ENCODE measurements at places on chromosomes 2 and 18. TPM values are rescaled to one million over a fixed set of nuclear protein-coding genes. Genes with fewer than 3 reads are reported as not detected.

- H3K27ac ChIP-seq = no peak overlapping the region
- no peak overlapping the region for H3K4me3 ChIP-seq
- no peaks in the 10 kb centered on the region for H3K27me3 ChIP-seq
- no peaks in the 10 kb centered on the region for H3K4me1 ChIP-seq
- no peaks in the 10 kb centered on the region for H3K36me3 ChIP-seq
Observed at GRCh38 chr2:2812117-2812516, 481.0 kb upstream of the MYT1L start.

Gene LYG1
- total RNA-seq = not detected

Gene KLHL41
- 2,008 TPM for total RNA-seq

DNA sequence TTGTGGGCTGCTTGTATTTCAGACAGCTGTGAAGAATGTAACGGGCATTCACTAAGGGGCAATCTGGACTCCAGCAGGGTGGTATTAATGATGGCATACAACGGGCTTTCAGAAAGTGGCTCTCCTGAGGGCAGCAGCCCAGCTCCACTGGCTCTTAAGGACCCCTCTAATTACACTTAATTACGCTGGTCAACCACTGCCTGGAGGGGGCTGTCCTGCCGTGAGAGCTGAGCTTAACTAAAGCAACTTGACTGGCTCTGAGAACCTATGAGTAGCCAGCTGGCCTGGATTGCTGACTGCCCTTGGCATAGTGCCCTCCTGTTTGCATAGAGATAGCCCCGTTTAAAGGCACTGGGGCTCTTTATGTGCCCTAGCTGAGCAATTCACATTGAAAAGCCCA, 3.8 kb downstream of the LIPG start:
- DNase-seq = no peak
- H3K4me1 ChIP-seq = peaks cover 33% of the 10 kb centered on the region
- H3K27ac ChIP-seq = no peak overlapping the region
- no peak overlapping the region for H3K4me3 ChIP-seq
- no peaks in the 10 kb centered on the region for H3K36me3 ChIP-seq

Gene B3GNT2
- 3.6 TPM for total RNA-seq

GRCh38 chr2:11056614-11057013, 98.7 kb upstream of the SLC66A3 start:
- H3K27me3 ChIP-seq = peaks cover 7% of the 10 kb centered on the region
- no peak overlapping the region for H3K27ac ChIP-seq
- H3K4me1 ChIP-seq = no peaks in the 10 kb centered on the region
- no peak overlapping the region for H3K4me3 ChIP-seq
- DNase-seq = no peak

DNA sequence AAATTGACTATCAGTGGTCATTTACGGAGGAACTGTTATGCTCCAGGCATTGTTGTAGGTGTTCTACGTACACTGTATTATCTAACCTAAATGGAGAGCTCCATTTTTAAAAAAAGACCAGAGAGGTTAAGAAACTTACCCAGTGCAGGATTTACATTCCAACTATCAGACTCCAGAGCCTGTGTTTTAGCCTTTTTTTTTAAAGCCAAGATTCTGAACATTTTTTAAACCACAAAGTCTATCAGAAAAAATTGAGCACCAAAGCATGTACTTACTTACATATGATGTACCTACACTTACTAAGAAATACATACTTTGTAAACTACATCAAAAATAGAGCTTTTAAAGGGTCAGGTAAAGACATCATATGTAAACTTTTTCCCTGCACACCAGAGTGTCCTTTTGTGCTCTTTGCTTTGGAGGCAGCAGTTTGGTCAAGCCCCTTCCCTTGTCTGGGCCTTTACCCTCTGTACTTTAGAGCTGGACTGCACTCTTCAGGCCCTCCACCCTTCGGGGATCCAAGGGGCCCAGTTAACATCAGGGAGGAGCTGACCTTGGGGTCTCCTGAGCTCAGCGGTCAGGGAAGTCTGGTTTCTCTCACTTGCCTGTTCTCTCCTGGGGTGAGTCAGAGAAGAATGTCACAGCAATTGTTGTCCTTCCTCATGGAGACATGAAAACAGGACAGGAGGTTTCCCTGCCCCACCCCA, 58.4 kb downstream of the ITGB1BP1 start:
- no peaks in the 10 kb centered on the region for H3K36me3 ChIP-seq
- no peak overlapping the region for H3K27ac ChIP-seq
- no peak for DNase-seq

Gene VPS54
- 7.9 TPM for total RNA-seq

GRCh38 chr18:23151414-23152099, 16.3 kb downstream of the CABLES1 start:
- no peak for DNase-seq
- no peaks in the 10 kb centered on the region for H3K36me3 ChIP-seq
- no peak overlapping the region for H3K4me3 ChIP-seq
- no peak overlapping the region for H3K27ac ChIP-seq
- no peaks in the 10 kb centered on the region for H3K4me1 ChIP-seq
- no peaks in the 10 kb centered on the region for H3K27me3 ChIP-seq

DNA sequence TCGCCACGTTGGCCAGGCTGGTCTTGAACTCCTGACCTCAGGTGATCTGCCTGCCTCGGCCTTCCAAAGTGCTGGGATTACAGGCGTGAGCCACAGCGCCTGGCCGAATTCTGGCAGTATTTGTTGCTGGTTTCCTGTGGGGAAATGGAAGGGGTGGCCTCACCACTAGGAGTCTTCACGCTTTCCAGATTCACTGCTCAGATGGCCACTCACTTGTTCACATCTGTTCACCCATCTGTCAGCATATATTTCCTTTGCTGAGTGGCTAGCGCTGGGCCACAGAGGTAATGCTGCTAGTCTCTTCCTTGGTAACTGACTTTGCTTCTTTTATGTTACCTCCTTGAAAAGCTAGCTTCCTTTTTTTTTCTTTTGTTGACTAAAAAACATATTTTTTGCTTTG, 27.2 kb downstream of the TMEM177 start:
- no peaks in the 10 kb centered on the region for H3K27me3 ChIP-seq
- H3K4me3 ChIP-seq = no peak overlapping the region
- no peak for DNase-seq

Gene MRPL33
- total RNA-seq = 470 TPM

Gene MOGAT1
- total RNA-seq = not detected

Gene GLI2
- total RNA-seq = 0.27 TPM

GRCh38 chr18:3605486-3605952, 155.5 kb downstream of the TGIF1 start:
- H3K27me3 ChIP-seq = peaks cover 21% of the 10 kb centered on the region
- H3K4me3 ChIP-seq = peak overlapping the region; percentile 57
- DNase-seq = no peak
- H3K27ac ChIP-seq = peak overlapping the region; percentile 64
- H3K36me3 ChIP-seq = no peaks in the 10 kb centered on the region
